ENCODE measurements at places on chromosomes 1 and 21.

GRCh38 chr1:154547105-154547732 is 11.2 kb downstream of the UBE2Q1 start:
- no peak for DNase-seq

- DNase-seq: no peak
Measured at GRCh38 chr1:119659628-119660027, 11.6 kb upstream of the ZNF697 start.

DNA sequence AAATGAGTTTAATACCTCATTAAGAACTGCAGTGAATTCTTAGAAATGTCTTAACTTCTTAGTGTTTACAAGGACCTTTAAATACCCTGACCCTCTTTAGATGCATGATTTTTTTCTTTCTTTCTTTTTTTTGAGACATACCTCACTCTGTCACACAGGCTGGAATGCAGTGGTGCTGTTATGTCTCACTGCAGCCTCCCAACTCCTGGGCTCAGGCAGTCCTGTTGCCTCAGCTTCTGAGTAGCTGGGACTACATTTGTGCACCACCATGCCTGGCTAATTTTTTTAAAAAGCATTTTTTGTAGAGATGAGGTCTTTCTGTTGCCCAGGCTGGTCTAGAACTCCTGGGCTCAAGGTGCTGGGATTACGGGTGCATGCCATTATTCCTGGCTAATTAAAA is 191.8 kb downstream of the RPS6KC1 start:
- no peak for DNase-seq

DNA sequence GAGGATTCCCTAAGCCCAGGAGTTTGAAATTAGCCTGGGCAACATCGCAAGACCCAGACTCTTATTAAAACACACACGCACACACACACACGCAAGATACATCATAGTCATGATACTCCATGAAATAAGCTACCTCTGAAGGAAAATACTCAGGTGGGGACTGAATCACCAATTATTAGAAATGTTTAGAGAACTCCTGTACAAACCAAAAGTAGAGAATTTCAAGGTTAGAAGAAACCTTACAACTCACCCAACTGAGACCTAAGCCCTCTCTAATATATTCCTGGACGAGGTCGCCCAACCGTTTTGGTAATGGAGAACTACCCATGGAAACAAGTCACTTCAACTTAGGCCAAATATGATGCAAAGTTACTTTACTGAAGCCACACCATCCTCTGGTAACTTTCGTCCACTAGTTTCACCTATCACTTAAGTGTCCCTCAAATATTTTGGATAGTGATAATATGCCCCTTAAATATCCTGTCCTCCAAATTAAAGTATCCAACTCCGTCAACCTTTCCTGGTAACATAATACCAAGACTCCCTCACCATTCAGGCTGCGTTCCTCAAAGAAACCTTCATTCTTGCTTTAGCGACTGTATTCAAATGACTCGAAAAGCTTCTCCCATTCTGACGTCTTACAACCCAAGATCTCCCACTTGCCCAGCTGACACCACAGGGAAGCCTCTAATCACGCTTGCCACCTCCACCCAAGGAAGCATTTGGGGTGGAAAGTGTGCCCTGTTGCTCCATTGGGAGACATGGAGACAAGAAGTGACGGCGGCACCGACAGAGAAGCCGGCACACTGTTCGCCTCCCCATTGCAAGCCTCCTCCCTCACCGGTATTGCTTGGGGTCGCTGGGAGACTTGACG is 856 bp downstream of the NRDC start:
- DNase-seq: no peak

DNA sequence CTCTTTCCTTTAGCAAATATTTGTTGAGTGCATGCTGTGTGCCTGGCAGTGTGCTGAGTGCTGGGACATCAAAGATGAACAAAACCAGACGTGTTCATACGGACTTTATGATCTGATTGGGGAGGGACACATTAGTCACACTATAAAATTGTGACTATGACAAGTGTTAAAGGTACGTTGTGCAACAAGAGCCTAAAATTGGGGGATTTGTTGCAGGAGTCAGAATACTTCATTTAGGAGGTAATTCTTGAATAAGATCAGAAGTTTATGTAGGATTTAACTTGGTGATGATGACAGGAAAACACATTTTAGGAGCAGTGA is 29.6 kb downstream of the B3GALT2 start:
- DNase-seq: no peak

- no peak for DNase-seq
Measured at GRCh38 chr1:65467536-65467935, 47.1 kb downstream of the LEPR start.

DNA sequence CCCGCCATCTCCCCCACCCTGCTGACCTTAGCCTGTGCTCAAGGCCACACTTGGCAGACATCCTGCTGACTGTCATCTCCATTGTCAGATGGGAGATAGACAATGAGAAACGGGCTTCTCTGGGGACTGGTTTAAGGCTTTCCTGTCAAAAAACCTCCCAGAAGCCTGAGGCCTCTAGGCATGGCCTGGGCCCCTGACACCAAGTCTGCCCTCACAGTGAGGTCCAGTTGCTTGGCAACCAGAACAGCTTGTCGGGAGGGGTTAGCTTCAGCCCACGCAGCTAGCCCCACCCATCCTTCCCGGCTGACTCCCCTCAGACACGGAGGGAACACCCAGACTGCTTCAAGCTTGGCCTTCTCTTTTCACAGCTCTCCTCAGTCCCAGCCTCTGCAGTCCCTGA is 11.0 kb downstream of the PLEKHA6 start:
- no peak for DNase-seq

DNA sequence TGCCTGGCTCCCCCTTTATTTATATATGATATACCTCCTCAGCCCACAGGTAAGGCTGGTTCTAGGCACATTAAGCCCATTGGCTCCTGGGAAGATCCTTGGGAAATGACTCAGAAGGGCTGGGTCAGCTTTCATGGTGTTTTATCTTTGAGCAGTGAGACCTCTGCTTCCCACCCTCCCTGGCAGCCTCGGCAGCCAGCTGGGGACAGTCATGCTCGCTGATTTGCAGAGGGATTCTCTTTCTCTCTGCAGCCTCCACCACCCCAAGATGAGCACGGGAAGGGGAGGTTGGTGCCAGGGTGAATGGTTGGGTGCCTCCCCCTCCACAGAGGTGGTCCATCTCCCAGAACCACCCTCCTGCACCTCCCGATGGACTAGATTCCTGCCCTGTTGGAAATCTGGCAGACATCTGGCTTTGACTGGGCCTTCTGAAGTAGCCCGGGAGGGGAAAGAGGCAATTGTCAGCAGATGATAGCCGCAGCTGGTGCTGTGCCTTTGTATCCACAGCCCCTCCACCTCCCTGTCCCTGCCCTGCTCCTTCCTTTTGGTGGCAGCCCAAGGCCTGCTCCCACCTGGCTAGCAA is 24.6 kb downstream of the IER5 start:
- no peak for DNase-seq

GRCh38 chr1:215004121-215004827 is 78.3 kb upstream of the KCNK2 start:
- DNase-seq: no peak

DNA sequence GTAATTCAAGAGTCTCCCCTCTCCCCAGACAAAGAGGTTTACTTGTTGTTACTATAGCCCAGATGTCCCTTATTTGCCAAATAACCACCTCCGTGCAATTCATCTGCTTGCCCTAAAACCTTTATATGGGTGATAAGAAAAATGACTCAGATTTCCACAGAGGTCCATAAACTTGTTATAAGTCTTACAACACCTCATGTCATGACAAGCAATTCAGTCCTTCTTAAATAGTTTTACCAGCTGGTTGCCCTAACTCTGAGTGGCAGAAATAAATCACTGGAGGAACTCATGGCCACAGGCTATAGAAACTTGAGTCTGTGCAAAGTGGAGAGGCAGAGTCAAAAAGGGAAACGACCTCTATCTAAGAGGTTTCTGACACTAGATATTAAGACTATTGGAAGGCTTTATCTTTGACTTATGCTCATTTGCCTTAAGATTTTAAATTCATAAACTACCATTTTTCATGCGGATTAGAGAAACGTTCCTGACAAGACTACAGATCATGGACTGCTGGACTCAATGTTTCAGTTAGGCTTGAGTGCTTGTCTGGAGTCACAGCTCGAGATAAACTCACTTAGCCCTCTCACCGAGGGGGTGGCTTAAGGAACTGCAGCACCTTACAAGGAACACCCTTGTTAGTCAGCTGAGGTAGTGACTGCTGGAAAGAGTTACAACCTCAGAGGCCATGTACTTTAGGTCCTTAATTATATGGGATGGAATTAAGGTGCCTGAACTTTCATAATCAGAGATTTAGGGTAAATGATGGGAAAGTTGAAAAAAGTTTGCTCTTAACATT is 662.5 kb upstream of the USP24 start:
- no peak for DNase-seq

DNA sequence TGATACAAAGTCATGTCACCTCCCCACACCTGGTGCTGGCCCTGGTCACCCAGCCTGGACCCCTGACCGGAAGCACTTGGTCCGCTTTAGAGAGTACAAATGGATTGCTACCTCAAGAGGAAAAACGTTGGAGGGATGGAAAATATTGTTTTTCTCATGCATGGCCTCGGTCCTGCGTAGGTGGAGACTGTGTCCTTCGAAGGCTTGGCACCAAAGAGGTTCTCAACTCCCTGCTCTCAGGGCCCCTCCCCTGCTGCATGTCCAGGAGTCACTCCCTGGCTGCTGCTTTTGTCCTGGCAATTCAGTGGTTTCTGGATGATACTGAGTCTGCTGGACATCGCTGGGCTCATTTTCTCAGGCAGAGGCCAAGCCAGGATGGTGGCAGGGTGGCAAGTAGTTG is 529.8 kb downstream of the KIF26B start:
- DNase-seq: no peak

DNA sequence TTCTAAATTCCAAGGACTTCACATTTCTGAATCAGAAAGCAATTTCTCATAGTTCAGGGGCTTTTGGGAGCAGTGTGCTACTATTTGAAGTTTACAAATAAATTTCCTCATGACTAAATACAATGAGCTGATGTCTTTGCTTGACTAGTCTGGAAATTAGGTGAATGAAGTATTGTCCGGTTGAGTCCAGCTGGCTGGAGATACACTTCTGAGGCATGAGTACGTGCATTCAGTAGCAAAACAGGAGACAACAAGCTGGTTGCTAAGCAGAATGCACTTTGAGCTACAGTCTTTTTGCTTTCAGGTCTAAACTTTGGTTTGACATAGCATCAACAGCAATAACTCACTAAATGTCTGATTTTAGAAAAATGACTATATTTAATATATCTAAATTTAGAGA is 27.1 kb downstream of the ZNHIT6 start:
- no peak for DNase-seq

DNA sequence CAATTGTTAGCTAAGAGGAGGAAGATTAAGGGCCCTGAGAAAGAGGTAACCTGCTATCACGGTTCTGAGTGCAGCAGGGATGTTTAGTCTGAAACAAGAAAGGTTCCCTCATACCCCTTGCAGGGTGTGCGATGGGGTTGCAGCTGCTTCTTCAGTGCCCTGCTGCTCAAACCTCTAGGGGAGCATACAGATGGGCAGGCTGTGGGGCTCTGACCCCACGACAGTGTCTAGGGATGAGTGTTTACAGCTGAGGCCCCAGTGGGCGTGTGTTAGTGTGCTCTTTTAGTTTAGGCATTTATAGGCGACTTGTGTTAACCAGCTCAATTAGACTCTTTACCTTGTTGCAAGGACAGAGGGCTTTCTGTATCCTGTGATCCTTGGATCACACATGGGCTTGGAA is 41.3 kb upstream of the PLA2G5 start:
- no peak for DNase-seq

- no peak for DNase-seq
Measured at GRCh38 chr1:39970274-39970673, 15.3 kb downstream of the MFSD2A start.

DNA sequence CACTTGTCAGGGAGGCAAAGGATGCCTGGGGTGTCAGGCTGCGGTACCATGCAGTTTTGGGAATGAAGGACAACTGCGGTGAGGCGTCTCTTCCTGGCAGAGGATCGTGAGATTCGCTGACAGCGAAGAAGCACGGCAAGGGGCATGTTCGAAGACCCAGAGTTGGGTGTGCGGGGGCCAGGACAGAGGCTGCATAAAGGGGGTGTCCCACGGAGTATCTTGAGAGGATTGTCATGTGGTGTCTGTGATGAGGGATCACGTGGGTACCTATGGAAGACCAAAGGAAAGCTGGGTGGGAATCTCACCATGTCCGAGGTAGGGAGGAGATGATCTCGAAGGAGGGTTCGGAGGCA is 372 bp downstream of the SLC25A44 start:
- no peak for DNase-seq

- no peak for DNase-seq
Measured at GRCh38 chr1:32623775-32624174, 26.6 kb downstream of the ZBTB8OS start.

DNA sequence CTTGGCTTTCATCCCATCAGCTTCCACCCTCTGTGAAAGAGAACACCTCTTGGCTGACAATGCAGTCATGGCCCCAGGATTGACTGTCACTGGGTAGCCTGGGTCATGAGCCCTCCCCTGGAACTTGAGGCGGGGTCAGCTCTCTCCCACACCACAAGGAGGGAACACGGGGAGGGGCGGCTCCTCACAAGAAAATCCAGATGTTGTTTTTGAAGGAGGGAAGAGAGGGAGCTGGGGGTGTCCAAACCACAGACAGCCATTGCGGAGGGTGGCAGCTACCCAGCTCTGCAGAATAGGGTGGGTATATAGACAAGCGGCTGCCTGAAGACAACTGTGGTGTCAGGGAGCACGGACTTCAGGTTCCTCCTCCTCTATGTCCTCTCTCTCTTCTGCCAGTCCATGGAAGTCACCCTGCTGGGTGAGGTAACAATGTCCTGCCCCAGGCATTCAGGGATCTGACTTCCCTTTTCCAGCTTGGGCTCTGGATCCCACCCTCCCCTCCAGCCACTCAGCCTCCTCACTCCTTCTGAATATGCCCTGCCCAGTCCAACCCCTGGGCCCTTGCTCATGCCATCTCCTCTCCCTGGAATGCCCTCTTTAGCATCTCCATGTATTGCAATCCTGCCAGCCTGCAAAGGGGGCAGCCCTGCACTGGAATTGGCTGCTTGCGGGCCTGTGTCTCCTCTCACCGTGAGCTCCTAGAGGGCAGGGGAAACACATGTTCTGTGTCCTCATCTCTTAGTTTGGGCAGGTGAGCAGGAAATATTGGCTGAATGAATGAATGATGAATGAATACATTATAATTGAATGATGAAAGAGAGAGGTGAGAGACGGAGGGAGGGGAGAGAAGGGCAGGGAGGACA is 60.9 kb upstream of the RUNX3 start:
- DNase-seq: no peak

DNA sequence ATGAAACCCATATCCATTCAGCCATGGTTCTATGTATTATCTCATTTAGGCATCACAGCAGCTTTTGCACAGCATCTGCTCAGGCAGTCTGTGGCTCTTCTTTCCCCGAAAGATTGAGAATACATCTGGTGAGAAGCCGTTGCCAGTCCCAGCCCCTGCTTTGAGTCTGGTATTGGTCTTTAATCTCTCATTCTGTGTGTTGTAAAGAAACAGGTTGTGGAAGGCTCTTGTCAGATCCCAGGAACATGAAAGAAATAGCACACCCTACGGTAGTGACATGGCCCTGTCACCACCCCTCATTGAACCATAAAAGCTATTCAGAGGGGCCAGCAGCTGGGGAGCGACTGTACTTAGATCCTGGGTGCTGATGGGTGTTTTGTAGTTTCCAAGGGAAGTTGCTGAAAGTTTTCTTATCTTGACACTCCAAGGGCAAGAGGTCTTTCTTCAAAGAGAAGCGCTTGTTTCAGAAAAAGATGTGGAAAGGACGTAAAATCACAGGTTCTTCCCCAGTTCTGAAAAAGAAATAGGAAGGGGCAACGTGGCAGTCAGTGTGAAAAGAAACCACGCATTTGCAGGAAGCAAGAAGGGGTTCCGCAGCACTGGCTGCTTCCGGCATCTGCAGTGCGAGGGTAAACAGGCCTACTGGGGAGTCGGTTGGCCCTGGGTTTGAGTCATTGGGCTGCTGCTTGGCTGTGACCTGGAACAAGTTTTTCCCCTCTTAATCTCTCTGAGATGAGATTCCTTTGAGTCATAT is 145.0 kb downstream of the DHRS3 start:
- peak; percentile 45 for DNase-seq

Measured in activated CD8-positive, alpha-beta memory T cell treated with anti-CD3 and anti-CD28 coated beads for 1 hour (primary cell).